Renal pelvis (tissue), 12 donors: ENCODE measurements at places on chromosomes 5 and 9.

GRCh38 chr9:126839301-126839700 is 21.1 kb upstream of the ZBTB34 start:
- DNase-seq: no peak

- no peak for DNase-seq
Measured at GRCh38 chr5:117326997-117327396, 752.4 kb upstream of the SEMA6A start.

DNA sequence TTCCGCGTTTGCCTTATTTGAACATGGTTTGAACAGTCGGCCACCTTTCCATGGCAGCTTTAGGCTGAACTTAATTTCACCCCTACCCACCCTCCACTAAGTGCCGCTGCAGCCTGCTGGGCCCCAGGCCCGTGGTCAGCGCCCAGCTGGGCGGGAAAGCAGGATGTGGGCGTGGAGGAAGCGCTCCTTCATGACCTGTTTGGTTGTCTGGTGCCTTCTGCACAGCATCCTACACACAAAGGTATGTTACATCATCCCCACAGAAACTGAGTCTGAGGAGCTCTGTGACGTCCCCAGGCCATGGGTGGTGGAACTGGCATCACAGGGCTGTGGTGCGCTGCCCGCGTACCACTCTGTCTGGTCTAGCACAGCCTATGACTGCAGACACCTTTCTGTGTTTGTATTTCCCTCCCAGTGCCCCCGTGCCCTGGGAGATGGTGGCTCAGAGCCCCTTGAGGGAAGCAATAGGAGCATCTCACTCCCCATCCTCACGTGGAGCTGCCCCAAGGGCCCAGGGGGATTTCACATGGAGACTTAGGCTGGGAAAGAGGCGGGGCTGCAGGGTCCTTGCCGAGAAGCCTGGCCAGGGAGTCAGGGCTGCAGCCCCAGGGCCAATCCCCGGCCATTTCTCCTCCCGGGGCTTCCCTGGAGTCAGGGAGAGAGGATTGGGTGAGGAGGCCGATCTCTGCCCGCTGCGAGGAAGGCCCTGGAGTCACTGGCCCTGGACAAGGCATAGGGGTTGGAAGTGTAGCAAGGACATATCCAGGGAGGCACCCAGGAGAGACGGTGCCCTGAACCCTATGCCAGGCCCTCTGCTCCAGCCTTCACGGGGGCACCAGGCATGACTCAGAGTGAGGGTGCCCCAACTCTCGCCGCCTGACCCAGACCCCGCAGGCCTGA is 37.5 kb upstream of the SUSD3 start:
- DNase-seq: no peak

GRCh38 chr9:36517131-36517530 is 55.6 kb upstream of the MELK start:
- DNase-seq: no peak

- DNase-seq: no peak
Measured at GRCh38 chr5:171999100-171999499, 7.3 kb downstream of the FBXW11 start.

GRCh38 chr5:58317808-58318207 is 142.1 kb downstream of the PLK2 start:
- DNase-seq: no peak
